ENCODE measurements at places on chromosomes 3 and 15.
A peak's percentile ranks its signal among the peaks of the same experiment; 100 is the strongest.

DNA sequence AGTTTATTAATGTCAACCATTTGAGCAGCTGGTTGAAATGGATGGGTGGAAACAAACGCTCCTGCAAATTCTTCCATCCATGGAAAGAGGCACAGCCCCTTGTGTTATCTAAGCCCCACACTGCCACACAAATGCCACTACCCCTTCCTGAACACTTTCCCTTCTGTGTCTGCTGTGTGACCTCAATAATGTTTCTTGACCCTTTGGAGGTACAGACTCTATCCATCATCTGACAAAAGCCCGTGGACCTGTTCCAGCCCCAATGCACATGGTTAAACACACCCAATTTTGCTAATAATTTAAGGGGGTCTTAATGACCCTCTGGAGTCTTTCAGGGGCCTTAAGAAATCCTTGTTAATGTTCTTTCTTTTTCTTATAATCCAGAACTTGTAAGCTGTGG, 482.2 kb upstream of the CFAP20DC start:
- DNase-seq, result no peak

GRCh38 chr15:90006217-90007075, 5.3 kb downstream of the ZNF710 start:
- DNase-seq, result no peak

- DNase-seq, result no peak
Measured at GRCh38 chr15:53046153-53046790, 256.1 kb upstream of the ONECUT1 start.

DNA sequence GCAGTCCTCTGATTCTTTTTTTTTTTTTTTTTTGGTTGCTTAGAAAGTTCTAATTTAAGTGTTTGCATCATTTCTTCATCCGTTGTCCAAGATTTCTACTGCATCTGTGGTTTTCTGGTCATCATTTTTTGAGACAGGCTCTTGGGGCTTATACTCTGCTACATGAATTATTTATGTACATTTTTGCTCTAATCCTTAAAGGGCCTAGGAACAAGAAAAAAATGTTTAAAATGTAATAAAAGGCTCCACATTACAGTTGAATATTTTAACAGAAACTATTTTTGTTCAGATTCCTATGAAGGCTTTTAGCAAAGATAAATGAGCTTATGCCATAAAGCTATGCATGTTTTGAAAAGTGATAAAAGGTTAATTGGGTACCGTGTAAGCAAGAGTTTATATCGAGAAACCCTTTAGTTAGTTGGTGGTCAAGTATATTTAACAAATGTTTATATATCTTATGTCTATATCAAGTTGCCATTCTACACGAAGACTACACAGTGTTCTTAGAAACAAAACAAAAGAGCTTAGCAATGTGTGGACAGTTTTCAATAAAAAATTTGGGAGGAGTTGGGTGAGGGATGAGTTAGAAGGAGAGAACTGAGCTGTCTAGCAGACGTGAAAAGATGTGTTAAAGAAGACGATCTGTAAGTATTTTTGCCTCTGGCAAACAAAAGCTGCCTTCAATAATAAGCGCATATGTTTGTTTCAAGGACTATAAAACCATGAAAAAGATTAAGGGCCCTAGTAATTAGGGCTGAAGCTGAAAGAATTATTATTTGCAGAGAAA, 563.6 kb upstream of the NAALADL2 start:
- DNase-seq, result no peak

- DNase-seq, result peak; percentile 63
Measured at GRCh38 chr15:68210409-68210756, 5.3 kb upstream of the CALML4 start.

DNA sequence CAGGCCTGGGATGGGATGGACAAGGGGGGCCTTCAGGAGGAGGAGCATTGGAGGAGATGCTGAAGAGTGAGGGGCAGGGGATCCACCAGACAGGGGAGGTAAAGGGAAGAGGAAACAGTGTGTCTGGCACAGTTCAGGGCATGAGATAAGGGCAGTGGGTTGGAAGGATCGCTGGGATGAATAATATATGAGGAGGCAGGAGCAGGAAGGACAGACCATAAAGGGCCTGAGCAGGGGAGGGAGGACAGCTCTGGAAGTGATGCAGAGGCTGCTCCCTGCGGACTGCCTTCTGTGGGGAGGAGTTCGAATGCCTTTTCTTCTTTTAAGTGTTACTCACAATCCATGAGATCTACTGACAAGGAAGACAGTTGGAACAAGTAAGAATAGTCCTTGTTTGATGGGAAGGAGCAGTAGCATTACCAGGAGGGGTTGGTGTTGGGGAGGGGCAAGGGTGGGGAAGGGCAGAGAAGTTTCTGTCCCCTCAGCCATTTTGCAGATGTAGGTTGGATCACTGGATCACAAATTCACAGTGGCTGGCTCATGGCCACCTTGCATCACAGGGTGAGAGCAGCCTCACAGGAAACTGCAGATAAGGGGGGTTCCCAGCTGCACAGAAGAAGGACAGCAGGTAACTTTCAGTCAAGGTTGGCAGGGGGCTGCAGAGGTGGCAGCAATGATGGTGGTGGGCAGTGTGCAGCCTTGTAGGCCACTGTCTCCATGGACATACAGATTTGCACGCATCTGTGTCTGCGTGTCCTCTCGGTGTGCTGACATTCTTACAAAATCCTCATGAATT, 91.9 kb upstream of the SNRPN start:
- no peak for DNase-seq

DNA sequence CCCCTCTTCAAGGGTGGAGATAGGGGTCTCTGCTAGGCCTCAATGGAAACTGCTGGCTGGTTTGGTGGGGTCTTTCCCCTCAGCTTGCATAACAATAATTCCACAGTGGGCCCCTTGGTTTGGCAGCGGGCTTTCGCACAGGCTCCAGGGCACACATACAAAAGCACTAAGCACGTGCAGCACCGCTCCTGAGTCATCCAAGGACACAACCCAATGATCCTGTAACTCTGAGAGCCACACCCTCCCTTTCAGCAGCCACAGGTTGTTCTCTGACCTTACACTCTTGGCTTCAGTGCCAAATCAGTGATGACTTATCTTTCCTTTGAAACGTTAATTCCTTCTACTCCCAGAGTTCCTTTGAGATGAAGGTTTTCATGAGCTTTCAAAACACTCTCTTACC, 41.7 kb downstream of the DAPK2 start:
- DNase-seq, result no peak

DNA sequence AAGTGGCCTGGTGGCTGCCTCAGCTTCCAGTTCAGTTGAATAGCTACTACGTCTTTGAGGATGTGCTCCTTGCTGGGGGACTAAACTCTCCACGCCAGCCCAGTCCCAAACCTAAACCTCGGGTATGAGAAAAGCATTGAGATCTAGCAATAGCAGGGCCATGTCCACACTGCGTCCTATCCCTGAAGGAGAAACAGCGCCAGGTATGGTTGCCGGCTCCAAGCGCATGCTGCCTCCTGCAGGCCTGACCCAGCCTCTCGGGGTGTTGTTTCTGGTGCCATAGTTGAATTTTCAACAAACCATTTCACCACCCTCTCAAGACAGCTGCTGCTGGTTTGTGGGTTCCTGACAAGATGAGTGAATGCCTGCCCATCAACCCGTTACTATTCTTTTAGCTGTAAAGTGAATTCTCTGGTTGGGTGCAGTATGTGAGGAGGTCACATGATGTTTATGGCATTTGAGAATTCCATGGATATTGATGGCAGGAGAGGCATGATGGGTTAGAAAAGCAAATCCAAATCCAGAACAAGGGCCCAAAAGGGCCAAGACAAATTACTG, 13.0 kb upstream of the SLC28A1 start:
- DNase-seq, result no peak

GRCh38 chr3:190533511-190534281, 19.8 kb downstream of the IL1RAP start:
- DNase-seq, result peak; percentile 84

DNA sequence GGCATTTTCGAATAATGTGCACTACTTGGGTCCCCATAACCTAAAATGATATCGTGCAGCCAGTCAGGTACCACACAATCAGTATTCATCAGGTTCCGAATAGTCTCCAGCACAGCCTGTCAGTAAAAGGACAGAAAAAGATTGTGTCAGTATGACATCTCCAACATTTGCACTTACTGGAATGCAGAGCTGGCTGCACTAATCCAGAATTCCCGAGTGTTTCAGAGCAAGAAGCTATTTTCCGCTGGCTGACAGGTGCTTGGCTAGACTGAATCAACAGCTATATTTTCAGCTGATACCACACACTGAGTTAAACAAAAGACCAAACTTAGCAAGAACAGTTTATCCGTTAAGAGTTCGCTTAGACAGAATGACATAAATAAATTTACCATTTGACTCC, 68.8 kb downstream of the AQR start:
- DNase-seq, result no peak

DNA sequence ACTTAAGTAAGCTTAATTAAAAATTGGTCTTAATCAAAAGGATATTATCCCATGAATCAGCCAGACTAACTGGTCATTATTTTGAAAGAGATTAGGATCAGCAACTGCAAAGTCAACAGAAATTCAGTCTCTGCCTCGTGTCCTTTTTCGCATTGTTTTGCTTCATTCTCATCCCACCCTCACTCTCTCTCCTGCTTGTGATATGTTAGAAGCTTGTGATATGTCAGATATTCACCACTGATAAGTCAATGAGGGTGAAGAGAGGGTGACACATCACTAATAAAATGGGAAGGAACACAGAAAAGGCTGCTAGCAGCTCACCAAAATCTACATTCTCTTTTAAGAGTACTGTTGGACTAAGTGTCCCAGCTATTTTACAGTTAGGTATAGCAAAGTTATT, 146.1 kb downstream of the SUCNR1 start:
- DNase-seq, result no peak

DNA sequence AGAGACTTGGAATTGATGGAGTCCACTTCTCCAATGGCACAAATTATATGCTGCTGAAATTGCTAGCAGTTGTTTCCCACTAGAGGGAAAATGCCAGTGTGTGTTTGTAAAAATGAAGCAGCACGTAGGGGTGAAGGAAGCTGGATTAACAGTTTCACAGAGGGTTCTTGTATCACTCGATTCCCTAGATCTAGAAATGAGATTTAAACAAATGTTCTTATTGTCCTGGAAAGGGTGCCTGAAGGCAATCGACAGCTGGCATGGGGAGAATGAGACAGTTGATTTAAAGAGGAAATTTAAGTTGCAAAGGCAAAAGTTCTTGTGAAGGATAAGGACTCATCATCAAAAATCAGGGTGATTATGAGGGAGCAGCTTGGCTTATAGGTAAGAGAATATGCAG, 234.8 kb upstream of the ARPP21 start:
- DNase-seq, result no peak

GRCh38 chr3:158509891-158510290, 61.1 kb upstream of the MLF1 start:
- DNase-seq, result no peak

DNA sequence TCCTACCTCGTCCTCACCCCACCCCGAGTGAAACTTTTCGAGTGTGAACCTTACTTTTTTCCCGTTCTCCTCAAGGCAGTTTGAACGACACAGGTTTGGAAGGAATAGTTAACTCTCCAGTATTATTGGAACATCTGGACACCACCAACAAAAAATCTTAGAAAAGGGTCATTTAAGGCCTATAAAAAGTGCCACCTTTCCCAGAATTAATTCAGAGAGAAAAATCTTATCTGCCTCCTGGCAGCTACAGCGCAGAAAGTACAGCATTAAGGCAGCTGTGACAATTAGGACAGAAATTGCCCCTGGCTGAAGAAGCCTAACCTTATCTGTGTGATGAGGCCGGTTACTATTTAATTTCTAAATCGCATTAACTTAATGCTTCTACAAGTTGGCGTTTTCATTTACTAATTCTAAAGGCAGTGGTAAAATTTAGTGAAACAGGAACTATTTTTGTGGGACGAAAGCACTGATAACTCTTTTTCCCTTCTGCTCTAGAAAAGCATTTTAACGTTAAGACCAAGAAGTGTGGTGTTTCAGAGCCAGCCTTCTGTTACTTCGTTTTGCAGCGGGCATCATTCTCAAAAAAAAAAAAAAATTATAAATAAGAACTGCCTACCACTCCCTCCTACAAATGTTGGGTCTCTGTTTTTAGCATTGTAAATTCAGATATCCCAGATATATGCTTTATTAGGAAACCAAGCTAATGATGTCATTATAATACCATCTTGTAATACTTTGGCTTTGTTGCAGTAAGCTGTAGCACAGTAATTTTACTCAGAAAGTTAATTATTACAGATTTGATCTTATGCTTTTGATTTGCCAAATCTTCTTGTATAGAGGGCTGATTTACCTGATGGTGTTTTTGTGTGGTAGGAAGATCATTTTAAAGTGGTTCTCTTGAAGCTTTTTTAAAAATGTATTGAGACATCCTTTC, 1.4 kb downstream of the ATP11B start:
- DNase-seq, result no peak

GRCh38 chr3:155233213-155233612, 60.3 kb downstream of the STRIT1 start:
- DNase-seq, result peak; percentile 75

- peak; percentile 84 for DNase-seq
Measured at GRCh38 chr15:58748852-58749531, 515 bp downstream of the ADAM10 start.

- peak; percentile 70 for DNase-seq
Measured at GRCh38 chr3:128492671-128493569, at the start of gene GATA2. GATA2 (minus strand) TSS chr3:128493201; CDS start chr3:128487031, 6,170 bp downstream.

All from cardiac septum (tissue), 1 donor.